Body of pancreas (tissue), 4 donors: ENCODE measurements at places on chromosomes 1 and 21. TPM values are rescaled to one million over a fixed set of nuclear protein-coding genes. Genes with fewer than 3 reads are reported as not detected.

The LRRC71 gene
- not detected for total RNA-seq

The OR6K3 gene
- total RNA-seq: not detected

The TBX19 gene
- 0.78 TPM for total RNA-seq

The TRIM46 gene
- not detected for total RNA-seq

The TMEM54 gene
- 40.2 TPM for total RNA-seq

The CYP4Z1 gene
- 2.3 TPM for total RNA-seq

The PTPN7 gene
- 3.6 TPM for total RNA-seq

The SPATA1 gene
- under 0.01 TPM for total RNA-seq

The AMY1B gene
- total RNA-seq: not detected

The LMOD1 gene
- 16.9 TPM for total RNA-seq

The CD46 gene
- 162 TPM for total RNA-seq

The TMEM82 gene
- not detected for total RNA-seq

DNA sequence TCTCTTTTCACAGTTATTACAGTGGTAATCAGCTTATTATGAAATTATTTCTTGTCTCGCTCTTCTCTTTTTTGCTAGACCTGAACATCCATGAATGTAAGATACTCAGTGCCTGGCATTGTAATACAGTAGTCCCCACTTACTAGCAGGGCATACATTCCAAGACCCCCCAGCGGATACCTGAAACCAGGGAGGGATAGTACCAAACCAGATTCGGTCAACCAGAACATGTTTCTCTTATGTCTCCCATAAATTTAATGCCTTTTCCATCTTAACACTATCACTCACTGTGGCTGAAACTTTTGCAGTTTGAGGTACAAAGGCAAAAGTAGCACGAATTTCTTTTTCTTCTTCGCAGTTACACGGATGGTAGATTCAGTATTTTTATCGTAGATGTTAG, 24.6 kb upstream of the B3GALT2 start:
- no peaks in the 10 kb centered on the region for H3K4me1 ChIP-seq
- H3K4me3 ChIP-seq: no peak overlapping the region
- no peaks in the 10 kb centered on the region for H3K36me3 ChIP-seq
- no peak for DNase-seq

DNA sequence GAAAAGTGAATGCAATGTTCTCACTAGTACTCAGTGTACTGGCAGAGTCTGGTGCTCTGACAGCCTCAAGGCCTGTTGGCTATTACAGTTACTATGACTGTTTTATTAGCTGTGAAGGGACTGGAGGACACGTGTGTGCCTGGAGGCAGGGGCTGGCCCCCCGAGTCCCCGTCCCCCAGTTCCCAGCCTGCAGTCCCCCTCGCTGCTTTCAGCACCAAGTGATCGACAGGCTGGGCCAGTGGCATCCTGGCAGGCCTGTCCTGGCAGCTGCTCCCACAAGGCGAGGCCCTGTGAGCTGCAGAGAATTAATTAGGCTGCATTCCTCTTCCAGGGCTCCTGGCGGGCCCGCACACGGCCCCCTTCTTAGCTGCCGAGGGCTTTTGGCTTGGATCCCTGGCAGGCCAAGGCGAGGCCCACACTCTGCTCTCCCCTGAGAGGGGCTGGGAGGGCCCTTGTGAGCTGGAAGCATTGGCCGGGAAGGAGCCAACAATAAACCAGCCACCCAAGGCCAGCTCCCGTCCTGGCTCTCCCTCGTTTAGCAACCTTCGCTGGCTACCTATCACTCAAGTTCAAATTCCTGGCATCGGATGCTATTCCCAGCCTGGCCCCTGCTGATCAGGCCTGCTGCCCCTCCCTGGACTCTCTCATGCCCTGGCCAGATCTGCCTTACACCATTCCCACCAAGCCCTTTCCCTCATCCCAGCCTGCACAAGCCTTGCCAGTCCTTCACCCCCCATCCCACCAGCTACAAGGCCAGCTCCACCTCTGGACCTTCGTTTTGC, 9.8 kb downstream of the EDN2 start:
- peak overlapping the region; percentile 85 for H3K27ac ChIP-seq
- no peak overlapping the region for H3K4me3 ChIP-seq
- no peaks in the 10 kb centered on the region for H3K27me3 ChIP-seq

GRCh38 chr1:184376369-184376768, 10.5 kb upstream of the C1orf21 start:
- H3K4me3 ChIP-seq: no peak overlapping the region
- no peaks in the 10 kb centered on the region for H3K36me3 ChIP-seq
- no peak overlapping the region for H3K27ac ChIP-seq
- no peaks in the 10 kb centered on the region for H3K4me1 ChIP-seq

GRCh38 chr1:91092503-91092902, 70.7 kb upstream of the ZNF644 start:
- DNase-seq: no peak
- no peak overlapping the region for H3K4me3 ChIP-seq
- no peak overlapping the region for H3K27ac ChIP-seq
- no peaks in the 10 kb centered on the region for H3K27me3 ChIP-seq

DNA sequence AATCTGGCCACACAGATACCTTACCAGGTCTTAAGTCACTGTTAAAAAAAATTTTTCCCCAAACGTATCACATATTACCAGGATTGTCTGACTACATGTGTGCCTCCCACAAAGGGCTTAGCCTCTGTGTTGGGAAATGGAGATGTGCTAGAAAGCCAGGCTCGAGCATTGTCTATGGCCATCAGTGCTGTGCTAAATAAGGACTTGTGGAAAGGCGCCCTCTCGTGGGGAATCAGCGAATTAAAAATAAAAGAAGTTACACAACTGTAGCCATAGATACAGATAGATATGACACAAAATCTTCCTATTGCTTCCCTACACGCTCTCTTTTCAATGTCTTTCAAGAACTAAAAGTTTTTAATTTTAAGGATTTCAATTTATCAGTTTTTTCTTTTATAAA, 47.5 kb upstream of the CRNN start:
- H3K36me3 ChIP-seq: no peaks in the 10 kb centered on the region
- no peaks in the 10 kb centered on the region for H3K4me1 ChIP-seq
- H3K4me3 ChIP-seq: no peak overlapping the region
- H3K27me3 ChIP-seq: no peaks in the 10 kb centered on the region
- H3K27ac ChIP-seq: no peak overlapping the region

- H3K27ac ChIP-seq: no peak overlapping the region
- H3K4me1 ChIP-seq: no peaks in the 10 kb centered on the region
- no peak overlapping the region for H3K4me3 ChIP-seq
- no peaks in the 10 kb centered on the region for H3K36me3 ChIP-seq
These were observed 473.1 kb downstream of the PCP4 start for GRCh38 chr21:40340357-40340756.

DNA sequence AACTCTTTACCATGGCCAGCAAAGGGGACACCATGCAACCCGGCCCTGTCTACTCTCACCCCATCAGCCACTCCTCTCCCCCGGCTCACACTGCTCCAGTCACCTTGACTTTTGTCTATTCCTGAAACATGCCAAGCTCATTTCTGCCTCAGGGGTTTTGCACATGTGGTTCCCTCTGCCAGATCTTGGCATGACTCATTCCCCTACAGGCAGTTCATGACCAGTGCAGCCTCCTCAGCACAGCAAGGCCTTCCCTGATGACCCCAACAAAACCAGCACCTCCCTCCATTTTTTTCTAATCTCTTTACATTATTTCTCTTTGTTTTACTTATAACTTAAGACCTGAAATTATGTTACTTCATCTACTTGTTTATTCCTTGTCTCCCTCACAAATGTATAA, 58.6 kb upstream of the GJB5 start:
- H3K27ac ChIP-seq: no peak overlapping the region
- H3K27me3 ChIP-seq: no peaks in the 10 kb centered on the region
- DNase-seq: no peak
- no peak overlapping the region for H3K4me3 ChIP-seq
- H3K36me3 ChIP-seq: no peaks in the 10 kb centered on the region

DNA sequence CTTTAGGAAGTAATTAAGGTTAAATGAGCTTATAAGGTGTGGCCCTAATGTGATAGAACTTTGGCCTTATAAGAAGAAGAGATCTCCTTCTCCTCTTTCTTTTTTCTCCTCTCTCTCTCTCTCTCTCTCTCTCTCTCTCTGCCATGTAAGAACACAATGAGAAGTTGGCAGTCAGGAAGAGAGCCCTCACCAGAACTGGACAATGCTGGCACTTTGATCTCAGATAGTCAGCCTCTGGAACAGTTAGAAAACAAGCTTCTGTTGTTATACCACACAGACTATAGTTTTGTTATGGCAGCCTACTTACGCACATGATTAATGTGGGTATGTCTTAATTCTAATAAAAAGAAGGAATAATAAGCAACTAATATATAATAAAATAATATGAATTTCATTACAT, 444.2 kb upstream of the LRRC7 start:
- no peaks in the 10 kb centered on the region for H3K36me3 ChIP-seq
- no peaks in the 10 kb centered on the region for H3K27me3 ChIP-seq
- H3K27ac ChIP-seq: no peak overlapping the region
- no peaks in the 10 kb centered on the region for H3K4me1 ChIP-seq

DNA sequence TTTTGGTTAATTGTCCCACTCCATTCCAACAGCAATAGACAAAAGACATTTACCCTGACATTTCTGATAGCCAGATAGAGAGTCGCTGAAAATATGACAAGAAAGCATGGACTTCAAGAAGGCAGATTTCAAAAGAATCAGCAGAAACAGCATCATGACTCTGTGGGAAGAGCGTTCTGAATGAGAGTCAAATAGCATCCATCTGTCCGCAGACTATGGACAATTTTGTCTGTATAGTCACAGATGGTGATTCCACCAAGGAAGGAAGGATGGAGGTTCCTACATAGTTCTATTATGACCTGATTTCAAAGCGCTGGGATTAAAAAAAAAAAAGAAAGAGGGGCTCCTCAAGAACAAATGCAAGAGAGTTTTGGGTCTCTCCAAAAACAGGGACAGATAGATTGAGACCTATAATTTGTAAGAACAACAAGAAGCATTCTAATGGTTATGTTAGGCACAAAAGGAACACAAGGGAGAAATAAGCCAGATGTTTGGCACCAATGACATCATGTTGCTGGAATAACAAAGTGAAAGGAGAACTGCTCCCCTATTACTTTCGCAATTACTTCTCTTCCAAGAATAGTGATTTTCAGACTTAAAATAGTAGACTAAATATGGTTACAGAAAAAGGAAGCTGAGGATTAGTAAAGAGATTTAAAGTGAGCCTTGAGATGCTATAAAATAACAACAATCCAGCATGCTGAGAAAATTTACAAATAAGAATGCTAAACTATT, 28.5 kb downstream of the NIBAN1 start:
- H3K4me1 ChIP-seq: peaks cover 26% of the 10 kb centered on the region
- DNase-seq: no peak
- peak overlapping the region; percentile 46 for H3K27ac ChIP-seq

GRCh38 chr1:65260851-65261473, 48.4 kb upstream of the DNAJC6 start:
- no peaks in the 10 kb centered on the region for H3K36me3 ChIP-seq
- DNase-seq: no peak
- no peaks in the 10 kb centered on the region for H3K27me3 ChIP-seq
- H3K4me1 ChIP-seq: peaks cover 10% of the 10 kb centered on the region
- H3K27ac ChIP-seq: no peak overlapping the region

- no peak for DNase-seq
- H3K36me3 ChIP-seq: no peaks in the 10 kb centered on the region
- H3K4me3 ChIP-seq: no peak overlapping the region
These were observed 31.8 kb upstream of the OLIG2 start for GRCh38 chr21:32993894-32994293.

DNA sequence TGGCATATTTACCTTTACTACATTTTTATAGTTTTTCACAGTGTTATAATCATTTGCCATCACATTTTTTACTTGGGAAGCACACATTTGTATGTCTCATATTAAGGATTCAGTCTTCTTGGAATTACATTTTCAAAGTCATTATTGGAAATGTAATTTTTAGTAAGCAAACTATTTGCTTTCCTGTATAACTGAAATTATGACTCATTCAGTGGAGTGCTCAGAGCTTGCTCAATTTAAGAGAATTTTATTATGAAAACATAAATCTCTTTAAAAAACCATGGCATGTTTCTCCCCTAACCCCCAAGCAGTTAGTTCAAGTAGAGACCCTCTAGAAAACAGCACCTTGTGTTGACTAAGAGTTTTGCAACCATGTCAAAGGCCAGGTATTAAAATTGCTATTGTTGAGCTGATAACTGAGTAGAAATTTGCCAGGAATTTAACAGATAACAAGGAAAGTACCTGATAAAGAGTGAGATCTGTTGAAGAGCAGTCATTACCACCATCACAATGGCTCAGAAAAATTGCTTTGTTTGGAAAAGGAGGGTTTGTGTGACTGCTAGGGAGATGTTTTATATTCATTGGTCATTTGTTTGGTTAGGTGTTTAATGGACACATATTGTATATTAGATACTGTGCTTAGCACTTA, 105.9 kb downstream of the KCNK2 start:
- no peak for DNase-seq
- no peaks in the 10 kb centered on the region for H3K27me3 ChIP-seq
- no peak overlapping the region for H3K4me3 ChIP-seq
- no peaks in the 10 kb centered on the region for H3K36me3 ChIP-seq
- H3K27ac ChIP-seq: no peak overlapping the region

DNA sequence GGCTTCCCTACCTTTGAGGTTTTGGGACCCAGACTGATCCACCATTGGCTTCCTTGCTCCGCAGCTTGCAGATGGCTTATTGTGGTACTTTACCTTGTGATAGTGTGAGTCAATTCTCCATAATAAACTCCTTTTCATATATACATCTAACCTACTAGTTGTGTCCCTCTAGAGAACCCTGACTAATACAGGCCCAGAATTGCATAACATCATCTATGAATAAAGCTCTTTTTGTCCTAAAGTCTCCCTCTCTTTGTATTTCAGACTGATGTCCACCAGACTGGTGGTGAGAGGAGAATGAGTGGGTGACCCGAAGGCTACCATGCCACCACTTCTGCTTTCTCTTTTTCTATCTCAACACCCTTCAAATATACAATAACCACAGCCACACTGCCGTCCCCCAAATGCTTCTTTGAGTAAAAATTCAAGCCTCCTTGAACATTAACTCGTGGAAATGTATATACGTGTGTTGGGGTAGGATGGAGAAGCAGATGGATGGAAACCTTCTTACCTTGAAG, 265.7 kb downstream of the PTBP2 start:
- H3K36me3 ChIP-seq: no peaks in the 10 kb centered on the region
- no peaks in the 10 kb centered on the region for H3K27me3 ChIP-seq
- no peak overlapping the region for H3K4me3 ChIP-seq

DNA sequence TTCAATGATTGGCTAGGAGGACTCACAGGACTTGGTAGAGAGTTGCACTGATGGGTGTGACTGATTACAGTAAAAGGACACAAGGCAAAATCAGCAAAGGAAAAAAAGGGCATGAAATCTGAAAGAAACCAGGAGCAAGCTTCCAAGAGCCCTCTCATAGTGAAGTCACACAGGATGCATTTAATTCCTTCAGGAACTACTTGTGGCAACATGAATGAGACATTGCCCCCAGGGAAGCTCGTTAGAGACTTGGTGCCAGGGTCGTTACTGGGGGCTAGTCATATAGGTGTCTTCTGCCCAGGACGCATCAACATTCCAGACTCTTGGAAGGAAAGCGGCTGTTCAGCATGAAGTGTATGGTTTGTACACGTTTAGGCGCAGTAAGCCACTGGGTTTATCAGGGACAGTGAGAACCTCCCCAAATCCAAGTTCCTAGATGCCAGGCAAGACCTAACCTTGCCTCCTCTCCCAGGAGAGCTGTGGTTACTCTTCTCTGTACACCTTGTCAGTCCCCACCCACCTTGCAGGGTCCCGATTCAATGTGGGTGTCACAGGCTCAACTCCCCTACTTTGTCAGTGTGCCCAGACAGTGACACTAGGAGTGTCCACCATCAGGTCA, 26.0 kb upstream of the C2CD2 start:
- H3K36me3 ChIP-seq: no peaks in the 10 kb centered on the region
- no peak for DNase-seq
- H3K27ac ChIP-seq: no peak overlapping the region
- H3K4me1 ChIP-seq: no peaks in the 10 kb centered on the region
- H3K27me3 ChIP-seq: no peaks in the 10 kb centered on the region

- no peaks in the 10 kb centered on the region for H3K36me3 ChIP-seq
- H3K27ac ChIP-seq: no peak overlapping the region
- no peaks in the 10 kb centered on the region for H3K27me3 ChIP-seq
- no peaks in the 10 kb centered on the region for H3K4me1 ChIP-seq
These were observed 24.7 kb downstream of the SCCPDH start for GRCh38 chr1:246748867-246749266.
